T-helper 9 cell (primary cell): ENCODE measurements at places on chromosomes 5 and 9.
A peak's percentile ranks its signal among the peaks of the same experiment; 100 is the strongest.

DNA sequence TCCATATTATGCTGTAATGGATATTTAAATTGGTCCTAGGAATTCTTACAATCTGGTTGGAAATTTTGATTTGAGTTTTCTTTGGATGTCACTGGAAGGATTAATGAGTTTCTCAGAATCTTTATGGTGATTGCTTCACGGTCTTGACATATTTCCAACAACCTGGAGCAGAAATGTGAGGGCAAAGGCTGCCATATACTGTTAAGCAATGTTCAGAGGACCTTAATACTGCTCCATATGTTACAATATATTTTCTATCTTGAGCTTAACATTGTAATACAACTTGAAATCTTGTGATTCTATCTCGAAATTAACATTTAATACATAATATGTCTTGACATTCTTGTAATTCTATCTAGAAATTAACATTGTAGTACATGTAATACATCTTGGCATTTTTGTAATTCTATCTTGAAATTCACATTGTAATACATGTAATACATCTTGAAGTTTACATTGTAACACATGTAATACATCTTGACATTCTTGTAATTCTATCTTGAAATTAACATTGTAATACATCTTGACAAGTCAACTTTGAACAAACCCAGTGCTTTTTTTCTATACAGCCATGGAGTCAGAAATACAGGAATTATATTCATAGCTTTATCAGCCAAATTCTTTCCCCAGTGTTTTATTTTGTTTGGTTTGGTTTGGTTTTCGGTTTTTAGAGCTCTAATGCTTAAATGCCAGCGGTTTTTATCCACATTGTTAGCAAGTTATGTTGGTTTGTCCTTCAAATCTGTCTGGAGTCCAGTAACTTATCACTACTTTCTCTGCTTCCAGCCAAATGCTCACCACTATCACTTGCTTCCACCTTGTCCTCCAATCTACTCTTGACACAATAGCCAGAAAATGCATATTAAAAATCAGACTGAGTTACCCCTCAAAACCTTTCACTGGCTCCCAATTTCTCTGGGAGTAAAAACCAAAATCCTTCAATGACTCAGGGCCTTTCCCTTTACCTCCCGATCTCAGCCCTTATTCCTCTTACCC is 3.0 kb upstream of the TUT7 start:
- DNase-seq: no peak

DNA sequence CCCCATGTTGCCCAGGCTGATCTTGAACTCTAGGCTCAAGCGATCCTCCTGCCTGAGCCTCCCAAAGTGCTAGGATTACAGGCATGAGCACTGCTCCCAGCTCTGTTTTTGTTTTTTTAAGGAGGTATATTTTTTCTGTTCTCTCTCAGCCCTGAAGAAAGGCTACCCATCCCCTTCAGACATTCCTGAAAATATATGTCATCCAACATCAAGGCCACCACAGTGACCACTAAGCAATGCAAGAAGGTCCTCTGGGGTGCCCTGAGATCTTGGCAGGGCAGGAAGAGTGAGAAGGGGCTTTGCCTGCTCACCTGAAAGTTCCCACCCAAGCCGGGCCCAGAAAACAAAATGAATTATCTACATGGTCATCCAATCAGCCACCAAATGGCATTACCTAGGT is 47.8 kb upstream of the IL17B start:
- no peak for DNase-seq

DNA sequence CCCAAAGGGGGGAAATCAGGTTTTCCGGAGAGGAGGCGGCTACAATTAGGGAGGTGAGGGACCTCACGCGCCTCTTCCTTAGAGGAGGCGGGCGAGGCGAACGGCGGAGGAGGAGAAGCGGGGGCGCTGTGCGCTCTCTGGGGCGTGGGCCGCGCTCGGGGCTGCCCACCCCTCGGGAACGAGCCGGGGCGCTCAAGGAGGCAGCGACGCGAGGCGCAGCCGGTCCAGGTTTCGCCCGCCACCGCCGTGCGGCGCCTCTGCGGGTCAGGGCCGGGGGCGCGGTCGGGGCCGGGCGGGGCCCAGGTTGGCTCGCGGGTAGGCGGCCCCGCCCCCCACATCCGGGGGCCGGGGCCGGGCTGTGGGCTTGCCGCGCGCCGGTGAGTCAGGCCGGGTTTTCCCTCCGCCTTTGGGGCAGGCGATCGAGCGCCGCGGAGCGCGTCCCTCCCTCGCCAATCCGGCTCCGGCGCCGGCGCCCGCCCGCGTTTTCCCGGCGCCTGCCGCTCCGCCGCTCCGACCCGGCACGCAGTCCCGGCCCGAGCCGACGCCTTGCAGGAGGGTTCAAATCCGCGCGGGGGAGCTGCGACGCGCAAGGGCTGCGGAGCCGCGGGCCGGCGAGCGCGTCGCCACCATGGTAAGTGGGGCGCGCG is at the start of gene N4BP3:
Gene N4BP3, plus strand, starts transcription at position 392 of the 647 bp plus-strand sequence. CDS start 6,052 bp downstream, outside the sequence.
- DNase-seq: peak; percentile 73

DNA sequence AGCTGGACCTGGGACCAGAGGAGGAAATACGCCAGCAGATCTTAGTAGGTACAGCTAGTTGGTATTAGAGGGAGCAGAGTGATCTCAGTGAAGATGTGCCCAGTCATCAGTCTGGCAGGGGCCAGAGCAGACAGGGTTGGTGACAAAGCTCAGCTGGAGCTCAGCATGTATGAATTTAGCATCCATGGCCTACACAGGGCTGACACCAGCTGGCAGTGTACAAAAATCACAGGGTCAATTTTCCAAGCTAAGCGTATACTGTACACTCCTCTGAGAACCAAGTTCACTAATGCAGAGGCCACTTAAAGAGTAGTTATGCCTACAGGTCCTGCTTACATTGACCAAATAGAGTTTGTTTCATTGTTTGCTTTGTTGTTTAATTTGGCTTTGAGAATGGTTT is 146.6 kb downstream of the SLC24A2 start:
- DNase-seq: no peak

DNA sequence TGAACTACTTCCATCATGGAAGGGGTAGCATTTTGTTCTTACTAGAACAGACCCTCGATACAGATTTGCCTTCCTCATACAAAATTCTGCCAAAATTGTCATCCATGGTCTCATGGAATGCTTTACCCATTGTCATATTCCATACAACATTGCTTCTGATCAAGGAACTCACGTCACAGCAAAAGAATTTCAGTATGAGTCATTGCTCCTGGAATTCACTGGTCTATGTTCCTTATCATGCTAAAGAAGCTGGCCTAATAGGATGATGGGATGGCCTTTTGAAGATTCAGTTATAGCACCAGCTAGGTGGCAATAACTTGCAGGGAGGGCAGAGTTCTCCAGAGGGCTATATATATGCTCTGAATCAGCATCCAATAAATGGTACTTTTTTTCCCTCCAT is 18.2 kb upstream of the FNIP1 start:
- DNase-seq: no peak

DNA sequence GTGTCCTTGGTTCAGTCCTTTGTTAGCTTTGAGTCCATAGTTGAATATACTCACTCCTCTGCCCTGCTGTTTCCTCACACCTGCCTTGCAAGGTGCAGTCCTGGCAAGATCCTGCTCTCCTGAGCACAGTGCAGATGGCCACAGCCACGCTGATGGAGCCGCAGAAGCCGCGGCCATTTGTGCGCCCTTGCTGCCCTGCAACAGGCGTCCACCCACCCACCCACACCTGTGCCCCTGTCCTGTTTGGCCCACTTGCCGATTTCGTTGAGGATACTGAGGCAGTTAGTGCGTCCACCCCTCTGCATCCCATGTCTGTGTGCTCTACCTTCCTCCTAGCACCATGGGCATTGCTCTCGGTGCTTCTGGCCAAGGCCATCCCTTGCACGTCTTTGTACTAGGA is 51.1 kb upstream of the LRRTM2 start:
- DNase-seq: no peak

DNA sequence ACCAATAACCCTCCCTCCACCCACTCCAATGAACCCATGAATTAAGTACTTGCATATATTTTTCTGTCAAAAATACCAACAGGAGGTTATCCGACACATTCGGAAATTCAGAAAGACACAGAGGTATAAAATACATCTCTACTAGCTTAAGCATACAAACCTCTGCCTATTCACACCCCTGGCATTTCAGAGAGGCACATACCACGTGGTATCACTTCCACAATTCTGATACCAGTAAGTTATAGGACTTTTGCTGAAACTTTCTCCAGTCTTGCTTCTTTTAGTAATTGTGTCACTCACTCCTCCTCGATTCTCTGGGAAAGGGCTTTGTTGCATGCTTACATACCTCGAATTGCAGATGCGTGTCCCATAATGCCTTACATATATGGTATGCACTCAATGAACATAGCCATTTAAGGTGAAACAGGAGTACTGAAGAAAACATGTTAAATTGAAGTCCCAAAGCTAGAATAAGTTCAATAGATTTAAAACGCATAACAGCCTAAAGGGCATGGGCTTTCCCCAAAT is 58.1 kb downstream of the TLE1 start:
- DNase-seq: no peak

DNA sequence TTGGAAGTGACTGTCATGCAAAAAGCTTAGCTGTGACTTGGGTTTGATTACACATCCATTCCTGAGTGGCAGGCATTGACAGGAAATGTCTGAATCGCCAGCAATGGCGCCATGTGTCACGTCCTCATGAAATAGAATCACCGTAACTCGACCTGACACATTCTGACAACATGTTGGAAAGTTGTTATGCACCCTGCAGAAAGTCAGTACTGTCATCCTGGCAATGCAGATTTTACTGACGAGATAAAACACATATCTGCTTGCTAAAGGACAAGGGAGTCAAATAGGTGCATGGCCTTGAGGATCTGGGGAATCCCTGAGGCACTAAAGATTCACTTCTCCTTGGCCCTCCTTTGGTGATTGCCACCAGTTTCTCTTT is 344.2 kb downstream of the SPATA31D1 start:
- DNase-seq: no peak

GRCh38 chr9:9919174-9919775 is 693.5 kb downstream of the PTPRD start:
- DNase-seq: no peak

- no peak for DNase-seq
Observed at GRCh38 chr9:71758277-71758676, 10.0 kb downstream of the CEMIP2 start.

DNA sequence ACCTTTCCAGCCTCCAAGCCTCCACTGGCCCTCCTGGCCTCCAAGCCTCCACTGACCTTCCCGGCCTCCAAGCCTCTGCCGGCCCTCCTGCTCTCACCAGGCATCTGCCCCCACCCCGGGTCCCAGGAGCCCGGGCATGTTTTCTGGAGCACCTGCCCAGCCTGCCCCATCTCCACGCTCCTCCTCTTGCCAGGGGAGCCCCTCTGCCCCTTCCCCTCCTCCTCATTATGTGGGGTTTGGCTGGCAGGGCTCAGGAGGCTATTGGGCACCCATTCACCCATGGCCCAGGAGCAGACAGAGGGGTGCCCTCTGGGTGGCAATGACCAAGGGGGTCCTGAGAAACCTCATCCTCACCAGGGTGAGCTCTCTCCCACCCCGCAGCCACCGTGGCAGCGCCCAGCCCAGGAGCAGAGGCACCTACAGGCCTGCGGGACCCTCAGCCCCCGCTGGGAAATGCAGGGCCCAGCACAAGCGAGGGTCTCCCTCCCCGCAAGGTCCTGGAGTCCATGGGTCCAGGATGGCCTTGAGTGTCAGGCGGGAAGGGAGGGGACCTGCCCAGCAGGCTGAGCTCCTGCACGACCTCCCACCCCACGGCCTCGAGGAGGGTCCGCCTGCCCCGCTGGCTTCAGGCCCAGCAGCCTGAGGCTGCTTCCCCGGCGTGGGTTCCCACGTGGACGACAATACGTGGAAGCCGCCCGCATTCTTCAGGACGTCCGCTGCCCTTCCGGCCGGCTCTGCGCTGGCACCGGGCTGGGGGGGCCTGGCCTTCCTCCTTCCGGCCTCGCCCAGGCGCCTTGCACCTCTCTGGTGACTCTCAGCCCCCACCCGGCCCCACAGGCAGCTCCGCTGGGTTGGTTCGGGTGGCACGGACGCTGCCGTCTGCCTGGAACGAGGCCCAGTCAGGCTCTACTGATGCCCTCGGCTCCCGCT is 51.4 kb upstream of the NRARP start:
- no peak for DNase-seq

DNA sequence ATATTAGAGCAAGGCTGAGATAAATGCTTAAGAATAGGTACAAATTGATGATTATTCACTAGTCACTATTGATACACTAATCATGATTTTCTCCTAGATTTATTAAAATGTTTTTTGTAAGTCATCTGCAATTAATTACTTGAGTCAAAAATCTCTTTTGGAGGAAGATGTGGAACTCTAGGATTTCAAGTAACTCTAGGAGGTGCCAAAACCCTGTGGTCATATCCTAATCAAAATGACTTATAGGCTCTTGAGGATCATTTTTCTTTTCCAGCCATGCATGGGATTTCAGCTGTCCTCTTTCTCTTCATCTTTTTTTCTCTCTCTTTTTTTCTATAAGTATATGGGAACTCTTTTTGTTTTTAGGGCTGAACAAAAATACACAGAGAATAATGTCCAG is 141.8 kb upstream of the CD180 start:
- DNase-seq: no peak

DNA sequence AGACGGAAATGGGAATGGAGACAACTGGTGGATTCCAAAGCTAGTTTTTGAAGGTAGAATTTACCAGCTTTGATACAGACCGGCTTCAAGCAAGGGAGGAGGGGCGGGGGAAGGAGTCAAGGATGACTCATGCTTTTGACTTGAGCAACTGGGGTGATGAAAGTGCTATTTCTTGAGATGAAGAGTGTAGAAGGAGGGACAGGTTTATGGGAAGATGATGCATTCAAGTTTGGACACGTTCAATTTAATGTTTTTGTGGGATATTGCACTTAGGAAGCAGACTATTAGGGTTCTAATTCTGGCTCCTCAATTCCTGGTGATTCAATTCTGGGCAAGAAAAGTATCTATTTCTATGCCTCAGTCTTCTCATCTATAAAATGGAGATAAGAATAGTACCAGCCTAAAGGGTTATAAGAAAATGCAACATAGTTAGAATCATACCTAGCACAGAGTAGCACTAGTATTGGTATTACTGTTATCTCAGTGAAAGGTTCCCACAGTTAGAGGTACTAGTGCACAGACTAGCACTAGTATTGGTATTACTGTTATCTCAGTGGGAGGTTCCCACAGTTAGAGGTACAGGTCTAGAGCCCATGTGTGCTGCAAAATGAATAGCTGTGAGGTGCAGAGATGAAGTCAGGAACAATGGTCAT is 4.6 kb downstream of the NIPAL4 start:
- DNase-seq: no peak

DNA sequence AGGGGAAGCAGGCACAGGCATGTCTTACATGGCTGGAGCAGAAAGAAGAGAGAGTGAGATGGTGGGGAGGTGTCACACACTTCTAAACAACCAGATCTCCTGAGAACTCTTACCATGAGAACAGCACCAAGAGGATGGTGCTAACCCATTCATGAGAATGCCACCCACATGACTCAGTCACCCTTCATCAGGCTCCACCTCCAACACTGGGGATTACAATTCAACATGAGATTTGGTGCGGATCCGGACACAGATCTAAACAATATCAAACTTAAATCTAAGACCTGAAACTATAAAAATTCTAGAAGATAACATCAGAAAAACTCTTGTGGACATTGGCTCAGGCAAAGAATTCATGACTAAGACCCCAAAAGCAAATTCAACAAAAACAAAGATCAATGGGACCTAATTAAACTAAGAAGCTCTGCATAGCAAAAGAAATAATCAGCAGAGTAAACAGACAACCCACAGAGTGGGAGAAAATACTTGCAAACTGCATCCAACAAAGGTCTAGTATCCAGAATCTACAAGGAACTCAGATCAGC is 65.4 kb downstream of the SPATA31C2 start:
- DNase-seq: no peak

- no peak for DNase-seq
Observed at GRCh38 chr9:11973511-11973910, 719.7 kb upstream of the TYRP1 start.
